GM19239 (cell line): ENCODE measurements at places on chromosomes 7 and 10.

DNA sequence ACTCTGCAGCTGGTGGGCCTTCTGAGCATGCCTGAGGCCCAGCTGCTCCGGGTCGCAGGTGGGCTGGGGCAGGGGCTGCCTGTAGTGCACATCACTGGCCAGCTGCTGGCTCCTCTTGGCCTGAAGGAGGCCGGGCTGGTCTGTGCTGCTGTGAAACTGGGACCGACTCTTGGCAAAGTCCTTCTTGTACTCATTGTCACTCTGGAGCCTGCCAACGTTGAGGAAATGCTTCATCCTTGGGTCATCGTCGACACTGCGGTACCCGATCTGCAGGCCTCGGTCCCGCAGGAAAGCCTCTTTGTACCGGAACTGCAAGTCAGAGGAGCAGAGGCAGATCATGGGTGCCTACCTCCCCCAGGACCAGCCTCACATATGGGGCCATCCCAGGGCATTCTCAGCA lies 37.7 kb downstream of the HABP2 start:
- DNase-seq, result no peak

DNA sequence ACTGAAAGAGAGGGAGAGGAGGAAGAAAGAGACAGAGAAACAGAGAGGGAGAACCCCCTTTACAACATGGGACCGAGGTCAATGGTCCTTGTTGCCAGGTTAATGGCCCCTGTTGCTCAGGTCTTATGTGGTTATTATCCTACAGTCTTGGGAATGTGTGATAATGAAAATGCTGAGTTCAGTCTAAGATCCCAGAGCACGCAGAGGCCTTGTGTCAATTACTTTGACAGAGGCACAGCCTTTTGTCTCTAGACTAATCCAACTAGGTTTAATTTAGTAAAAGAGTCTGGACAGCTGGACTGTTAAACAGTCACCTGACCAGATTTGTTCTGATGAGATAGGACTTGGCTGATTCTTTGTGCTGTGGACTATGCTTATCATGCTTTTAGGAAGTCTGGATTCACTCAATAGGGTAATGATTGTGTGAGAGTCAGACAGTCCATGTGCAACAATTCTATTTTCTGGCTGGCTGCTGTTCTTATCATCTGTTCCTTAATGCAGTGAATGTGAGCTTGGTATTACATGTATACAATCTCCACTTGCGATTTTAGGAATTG lies 157.4 kb upstream of the MAGI2 start:
- no peak for DNase-seq

- no peak for DNase-seq
Measured at GRCh38 chr10:46248651-46249146, 38.1 kb upstream of the ANTXRL start.

DNA sequence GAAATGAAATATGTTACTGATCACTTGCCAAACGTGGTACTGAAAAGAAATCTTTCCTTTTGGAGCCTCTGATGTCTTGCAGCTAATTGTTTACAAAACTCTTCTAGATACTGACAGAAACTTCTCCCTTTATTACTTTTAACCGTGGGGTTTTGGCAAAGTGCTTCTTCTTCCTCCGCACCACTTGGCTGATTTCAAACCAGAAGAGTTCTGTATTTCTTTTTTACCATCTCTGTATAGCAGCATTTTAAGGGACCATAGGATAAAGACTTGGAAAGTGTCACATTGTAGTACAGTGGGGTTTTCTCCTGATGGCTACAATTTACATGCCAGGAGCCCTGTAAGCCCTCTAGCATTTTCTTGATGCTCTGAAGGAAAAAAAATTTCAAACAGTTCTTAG lies 21.9 kb upstream of the CREB5 start:
- DNase-seq, result no peak

DNA sequence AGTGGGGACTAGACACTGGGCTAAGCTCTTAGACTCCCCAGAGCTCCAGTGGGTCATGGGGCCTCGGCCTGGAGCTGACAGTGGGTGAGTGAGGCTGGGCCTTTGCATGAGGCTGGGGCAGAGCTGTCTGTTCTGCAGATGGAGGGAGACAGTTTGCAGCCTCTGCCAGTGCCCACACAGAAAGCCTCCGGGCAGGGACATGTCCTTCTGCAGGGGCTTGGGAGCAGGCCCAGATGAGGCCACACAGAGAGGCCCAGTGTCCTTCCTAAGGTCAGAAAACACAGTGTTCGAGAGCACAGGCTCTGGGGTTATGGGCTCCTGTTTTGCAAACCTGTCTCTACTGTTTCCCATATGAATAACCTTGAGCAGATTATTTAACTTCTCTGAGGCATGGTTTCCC lies 25.1 kb upstream of the HK1 start:
- DNase-seq, result no peak
